Jurkat, Clone E6-1 (cell line): ENCODE measurements at places on chromosomes 7 and 10.
A peak's percentile ranks its signal among the peaks of the same experiment; 100 is the strongest.

DNA sequence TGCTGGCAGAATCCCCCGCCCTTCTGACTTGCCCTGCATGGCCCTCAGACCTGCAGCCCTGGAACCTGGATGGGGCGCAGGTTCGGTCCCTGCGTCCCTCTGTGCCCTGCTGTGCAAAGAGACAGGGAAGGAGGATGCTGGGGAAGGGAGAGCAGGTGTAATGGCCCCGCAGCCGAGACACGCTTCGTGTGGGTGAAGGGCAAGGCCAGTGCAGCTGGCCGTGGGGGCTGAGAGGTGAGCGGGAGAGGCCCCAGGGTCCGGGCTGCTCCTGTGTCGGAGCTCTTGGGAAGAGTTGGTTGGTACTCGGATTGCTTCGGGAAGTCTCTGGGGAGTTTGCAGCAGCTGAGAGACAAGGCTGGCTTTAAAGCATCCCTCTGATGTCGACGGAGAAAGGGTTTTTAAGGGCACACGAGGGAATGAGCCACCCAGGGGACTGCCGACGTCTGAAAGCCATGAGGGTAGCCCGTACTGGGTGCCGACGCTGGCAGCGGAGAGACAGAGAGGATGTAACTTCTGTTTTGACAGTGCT, 6.5 kb downstream of the ELFN1 start:
- DNase-seq, result no peak

GRCh38 chr7:30285067-30285535, 704 bp downstream of the ZNRF2 start:
- no peak for DNase-seq

GRCh38 chr10:75682649-75683557, 251.5 kb downstream of the LRMDA start:
- no peak for DNase-seq

DNA sequence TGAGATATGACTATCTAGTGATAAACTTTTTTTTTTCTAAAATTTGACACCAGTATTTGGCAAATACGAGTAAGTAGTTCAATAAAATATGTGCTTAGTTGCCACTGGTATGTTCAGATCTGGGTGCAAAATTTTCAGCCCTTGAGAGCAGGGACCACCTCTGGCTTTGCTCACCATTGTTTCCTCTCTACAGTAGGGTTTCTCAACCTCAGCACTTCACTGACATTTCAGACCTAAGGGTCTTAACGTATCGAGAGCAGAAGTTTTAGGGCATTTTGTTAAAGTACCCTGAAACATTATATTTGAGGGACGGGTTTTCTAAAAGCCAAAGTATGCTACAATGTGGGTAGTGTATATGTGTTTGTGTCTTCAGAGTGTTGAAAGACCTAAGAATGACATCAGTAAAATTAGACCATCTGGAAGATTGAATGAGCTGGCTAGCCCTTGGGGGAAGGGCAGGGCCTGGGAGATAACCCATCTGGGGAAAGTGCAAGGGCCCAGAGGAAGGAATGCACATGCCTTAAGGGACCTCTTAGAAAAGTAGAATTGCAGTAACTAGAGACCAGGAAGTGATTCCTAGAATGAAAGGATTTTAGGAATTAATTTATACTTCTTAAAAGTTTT, 11.8 kb downstream of the BZW2 start:
- no peak for DNase-seq

GRCh38 chr7:33928986-33929385, 23.6 kb downstream of the BMPER start:
- DNase-seq, result no peak

DNA sequence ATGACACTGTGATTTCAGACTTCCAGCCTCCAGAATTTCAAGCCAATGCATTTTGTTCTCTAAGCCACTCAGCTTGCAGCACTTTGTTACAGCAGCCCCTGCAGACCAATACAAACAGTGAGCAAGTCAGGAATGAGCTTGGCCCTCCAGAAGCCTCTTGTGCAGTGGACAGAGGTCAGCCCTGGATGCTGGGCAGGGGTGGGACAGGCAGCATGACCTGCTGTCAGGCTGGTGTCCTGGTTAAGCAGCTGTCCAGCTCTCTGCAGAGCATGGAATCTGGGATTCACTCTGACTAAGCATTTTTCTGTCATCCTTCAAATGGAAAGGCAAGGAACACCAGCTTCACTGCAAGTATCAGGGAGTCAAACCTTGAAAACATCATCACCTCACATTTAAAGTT, 85.5 kb upstream of the GDF10 start:
- DNase-seq, result no peak

GRCh38 chr7:151157645-151158329, 9.7 kb downstream of the GBX1 start:
- no peak for DNase-seq

- no peak for DNase-seq
Observed at GRCh38 chr7:95209788-95210187, 114.5 kb downstream of the PON1 start.

DNA sequence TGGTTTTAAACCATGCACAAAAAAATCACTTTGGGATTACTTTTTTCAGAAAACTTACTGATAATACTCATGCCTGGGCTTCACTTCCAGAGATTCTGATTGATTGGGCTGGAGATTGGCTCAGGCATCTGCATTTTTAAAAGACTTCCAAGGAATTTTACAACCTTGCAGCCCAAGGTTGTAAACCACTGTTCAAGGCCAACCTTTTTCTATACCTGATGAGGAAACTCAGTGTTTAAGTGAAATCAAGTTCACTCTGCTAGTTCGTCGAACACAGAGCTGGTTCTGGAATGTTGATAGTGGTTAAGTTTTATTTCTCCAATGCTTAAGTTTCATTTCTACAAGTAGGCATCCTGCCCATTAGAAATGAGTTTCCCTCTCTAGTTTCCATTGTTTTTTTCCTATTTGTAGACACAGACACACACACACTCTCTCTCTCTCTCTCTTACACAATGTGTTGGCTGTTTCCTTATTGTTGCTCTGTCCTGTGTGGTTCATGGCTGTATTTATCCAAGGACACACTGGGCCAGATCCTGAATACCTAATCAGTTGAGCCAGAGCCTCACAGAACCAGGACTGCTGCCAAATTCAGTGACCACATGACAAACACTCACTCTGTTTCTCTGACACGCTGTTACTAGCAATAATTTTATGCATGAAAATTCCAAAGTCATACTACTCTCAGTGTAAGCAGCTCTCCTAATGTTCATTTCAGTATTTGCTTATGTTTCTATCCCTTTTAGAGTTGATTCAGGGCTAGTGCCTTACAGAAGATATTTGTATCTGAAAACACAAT, 3.7 kb upstream of the IFIT1B start:
- no peak for DNase-seq

DNA sequence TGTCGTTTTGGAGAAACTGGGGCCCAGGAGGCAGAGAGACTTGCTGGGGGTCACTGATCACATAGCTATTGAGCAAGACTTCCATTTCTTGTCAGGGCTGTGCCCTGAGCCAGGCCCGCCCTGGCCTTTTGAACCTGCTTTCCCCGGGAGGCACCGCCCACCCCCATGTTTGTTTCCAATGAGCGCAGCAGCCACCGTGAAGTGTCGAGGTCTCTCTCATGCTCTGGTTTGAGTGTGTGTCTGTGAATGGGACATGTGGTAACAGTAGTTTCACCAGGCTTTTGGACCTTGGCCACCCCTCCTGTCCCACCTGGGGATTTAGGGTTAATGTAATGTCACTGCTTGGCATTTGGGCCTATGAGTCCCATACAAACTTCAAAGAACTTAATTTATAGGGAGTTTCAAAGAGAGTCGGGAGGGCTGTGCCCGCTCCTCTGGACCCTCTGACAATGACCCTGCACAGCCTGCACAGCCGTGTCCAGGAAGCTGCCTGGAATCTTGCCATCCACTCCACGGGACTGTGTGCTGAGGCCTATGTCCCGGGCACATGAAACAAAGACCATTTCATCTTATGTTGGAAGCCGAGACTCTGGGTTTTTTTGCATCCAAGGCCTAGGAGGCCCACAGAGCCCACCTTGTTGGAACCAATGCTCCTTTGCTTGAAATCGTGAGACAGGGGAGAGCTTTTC, 6.3 kb downstream of the PRF1 start:
- no peak for DNase-seq

DNA sequence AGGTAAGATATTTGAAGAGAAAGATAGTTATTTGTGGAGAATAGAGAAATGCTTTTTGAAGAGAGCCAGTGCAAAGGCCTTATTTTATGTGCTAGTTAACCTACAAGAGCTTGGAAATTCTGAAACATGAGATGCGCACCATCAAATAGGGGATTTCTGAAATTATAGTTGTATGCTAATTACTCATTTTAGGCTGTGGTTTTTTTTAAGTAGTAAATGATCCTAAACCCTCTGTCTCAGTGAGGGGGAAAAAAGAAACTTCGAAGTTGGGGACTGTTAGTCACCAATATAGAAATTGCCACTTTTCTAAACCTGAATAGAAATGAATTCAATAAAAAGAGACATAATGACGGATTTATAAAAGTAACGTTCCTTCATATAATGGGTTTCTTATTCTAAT, 119.3 kb upstream of the MDFIC start:
- no peak for DNase-seq

GRCh38 chr10:100746784-100747455, 1.5 kb downstream of the PAX2 start:
- DNase-seq, result no peak

DNA sequence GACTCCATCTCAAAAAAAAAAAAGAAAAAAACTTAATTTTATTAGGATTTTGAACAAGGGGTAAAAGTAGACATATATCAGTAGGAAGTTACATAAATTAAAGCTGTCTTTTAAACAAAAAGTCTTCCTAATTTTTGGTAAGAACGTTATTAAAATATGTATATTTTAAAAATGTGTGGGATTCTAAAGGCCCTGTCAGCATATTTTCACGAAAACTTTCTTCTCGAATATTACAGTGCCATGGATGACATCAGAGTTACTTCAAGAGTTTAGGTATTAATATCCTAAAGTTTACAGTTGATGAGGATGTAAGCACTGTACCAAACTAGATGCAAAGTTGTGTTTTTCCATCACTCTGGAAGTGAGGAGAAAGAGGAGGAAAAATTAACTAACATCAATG, 820.8 kb downstream of the PCDH15 start:
- no peak for DNase-seq

- DNase-seq, result no peak
Observed at GRCh38 chr7:107854989-107855388, 36.0 kb upstream of the DLD start.

DNA sequence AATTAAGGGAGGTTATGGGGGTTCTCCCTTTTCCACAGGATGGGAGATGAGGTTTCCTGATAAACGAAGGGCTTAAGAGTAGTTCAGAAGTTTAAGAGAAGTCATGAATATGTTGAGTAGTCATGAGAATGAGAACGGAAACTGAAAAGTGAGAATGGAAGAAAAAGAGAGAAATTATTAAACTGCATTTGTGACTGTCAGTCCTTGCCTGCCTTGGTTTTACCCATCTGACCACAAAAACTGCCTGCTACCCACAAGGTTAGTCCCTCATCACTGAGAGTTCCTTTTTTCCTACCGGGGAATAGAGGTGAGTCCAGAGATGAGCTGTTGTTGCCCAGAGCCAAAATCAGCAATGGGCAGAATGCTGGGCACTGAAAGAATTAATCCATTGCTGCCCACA, 174.1 kb upstream of the BET1 start:
- no peak for DNase-seq

DNA sequence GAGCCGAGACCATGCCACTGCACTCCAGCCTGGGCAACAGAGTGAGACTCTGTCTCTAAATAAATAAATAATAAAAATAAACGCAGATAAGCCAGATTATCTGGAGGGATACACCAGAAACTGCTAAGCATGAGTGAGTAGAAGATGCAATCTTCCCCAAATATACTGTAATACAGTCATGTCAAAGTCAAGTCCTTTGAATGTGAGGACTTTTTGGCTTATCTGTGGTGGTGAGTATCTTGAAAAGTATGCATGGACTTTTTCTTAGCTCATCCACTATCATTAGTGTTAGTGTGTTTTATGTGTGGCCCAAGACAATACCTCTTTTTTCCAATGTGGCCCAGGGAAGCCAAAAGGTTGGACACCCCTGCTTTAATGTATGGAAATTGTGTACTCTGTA, 44.7 kb upstream of the PITRM1 start:
- no peak for DNase-seq

DNA sequence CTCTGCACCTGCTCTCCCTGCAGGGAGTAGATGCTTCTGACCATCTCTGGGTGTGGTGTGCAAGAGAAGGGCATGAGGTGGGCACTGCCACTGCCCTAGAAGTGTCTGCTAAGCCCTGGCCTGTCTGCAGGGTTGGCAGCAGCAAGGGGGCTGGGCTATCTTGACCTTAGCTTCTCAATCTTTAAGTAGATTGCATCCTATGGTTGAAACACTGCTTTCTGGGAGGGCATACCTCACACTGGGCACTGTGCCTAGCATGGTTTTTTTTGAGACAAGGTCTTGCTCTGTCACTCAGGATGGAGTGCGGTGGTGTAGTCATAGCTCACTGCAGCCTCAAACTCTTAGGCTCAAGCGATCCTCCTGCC, 54.9 kb downstream of the CLIP2 start:
- DNase-seq, result no peak

GRCh38 chr10:72297281-72297804, 23.6 kb downstream of the DDIT4 start:
- peak; percentile 98 for DNase-seq

- DNase-seq, result no peak
Observed at GRCh38 chr7:68155676-68156075, 1159.0 kb downstream of the TYW1 start.

- no peak for DNase-seq
Observed at GRCh38 chr7:69630292-69630691, 32.0 kb downstream of the AUTS2 start.

- no peak for DNase-seq
Observed at GRCh38 chr7:87877366-87878040, 1.2 kb downstream of the DBF4 start.

- no peak for DNase-seq
Observed at GRCh38 chr10:11794566-11794965, 28.6 kb upstream of the PROSER2 start.

GRCh38 chr10:24816868-24817396, 93.2 kb upstream of the ARHGAP21 start:
- no peak for DNase-seq
